ENCODE measurements at places on chromosomes 12 and 14.

- DNase-seq: no peak
Observed at GRCh38 chr12:67692966-67693365, 44.4 kb downstream of the DYRK2 start.

GRCh38 chr12:45368841-45369489 lies 153.1 kb downstream of the ANO6 start:
- DNase-seq: no peak

GRCh38 chr12:77648716-77649115 lies 182.0 kb upstream of the NAV3 start:
- DNase-seq: no peak

DNA sequence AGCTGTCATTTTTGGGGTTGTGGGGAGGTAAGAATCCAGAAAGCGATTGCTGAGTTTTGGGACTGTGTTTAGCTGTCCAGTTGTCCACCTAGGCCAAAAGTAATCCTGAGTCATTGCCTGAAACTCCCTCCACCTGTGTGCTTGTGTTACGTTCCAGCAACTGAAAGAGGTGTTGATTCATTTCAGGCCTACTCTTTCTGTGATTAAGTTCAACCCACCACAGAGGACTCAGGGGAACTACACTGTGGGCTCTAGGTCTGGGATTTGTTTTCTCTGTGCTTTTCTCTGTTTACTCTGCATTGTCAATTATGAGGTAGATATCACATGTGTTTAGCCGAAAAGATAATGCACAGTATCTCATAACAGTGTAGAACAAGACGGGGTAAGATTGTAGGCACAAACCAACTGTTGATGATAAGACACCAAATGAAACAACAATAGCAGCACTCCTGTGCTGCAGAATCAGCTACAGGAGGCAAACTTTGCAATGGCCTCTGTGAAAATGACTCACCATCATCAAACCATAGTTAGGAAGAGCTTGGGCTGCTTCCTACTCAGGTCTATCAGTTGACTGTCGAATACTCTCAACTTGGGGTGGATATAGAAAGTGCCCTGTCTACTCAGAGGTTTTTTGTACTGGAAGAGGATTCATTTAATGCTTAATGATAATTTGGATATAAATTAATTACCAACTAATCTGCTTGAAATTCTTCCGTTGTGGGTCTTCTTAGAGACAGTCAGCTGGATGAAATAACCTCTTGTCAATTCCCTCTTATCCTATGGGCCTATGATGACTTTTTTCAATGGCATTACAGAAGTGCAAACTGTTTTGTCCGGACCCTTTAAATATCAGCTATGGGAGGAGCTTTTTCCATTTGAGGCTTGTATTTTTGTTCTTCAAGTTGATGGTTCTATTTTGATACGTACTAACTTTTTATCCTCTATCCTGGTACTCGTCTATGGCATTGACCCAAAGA lies 385.9 kb downstream of the BMP4 start:
- no peak for DNase-seq
